Calu3 (cell line): ENCODE measurements at places on chromosomes 2 and 18.

- DNase-seq: no peak
These were observed 604 bp upstream of the SIX3 start for GRCh38 chr2:44940732-44941464.

- DNase-seq: no peak
These were observed 345.5 kb upstream of the DSEL start for GRCh38 chr18:67862069-67862468.

GRCh38 chr2:172772633-172773032, 37.0 kb downstream of the RAPGEF4 start:
- DNase-seq: peak; percentile 4

DNA sequence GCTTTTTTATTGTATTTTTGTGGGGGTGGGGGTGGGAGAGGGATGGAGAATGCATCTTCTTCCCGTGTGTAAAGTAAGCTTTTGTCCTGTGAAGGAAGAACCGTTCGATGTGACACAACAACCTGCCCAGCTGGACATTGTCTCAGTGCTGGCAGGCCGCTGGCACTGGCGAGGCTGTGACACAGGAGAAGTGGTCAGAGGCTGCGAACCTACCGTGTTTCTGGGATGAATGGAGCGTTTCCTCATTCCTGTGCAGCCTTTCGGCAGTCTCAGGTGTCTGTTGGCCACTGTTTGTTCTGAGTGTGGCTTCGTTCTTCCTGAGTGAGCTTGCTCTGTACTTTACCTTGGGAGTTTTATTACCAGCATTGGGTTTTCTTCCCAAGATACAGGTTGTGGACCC, 8.0 kb downstream of the RAMP1 start:
- peak; percentile 75 for DNase-seq

DNA sequence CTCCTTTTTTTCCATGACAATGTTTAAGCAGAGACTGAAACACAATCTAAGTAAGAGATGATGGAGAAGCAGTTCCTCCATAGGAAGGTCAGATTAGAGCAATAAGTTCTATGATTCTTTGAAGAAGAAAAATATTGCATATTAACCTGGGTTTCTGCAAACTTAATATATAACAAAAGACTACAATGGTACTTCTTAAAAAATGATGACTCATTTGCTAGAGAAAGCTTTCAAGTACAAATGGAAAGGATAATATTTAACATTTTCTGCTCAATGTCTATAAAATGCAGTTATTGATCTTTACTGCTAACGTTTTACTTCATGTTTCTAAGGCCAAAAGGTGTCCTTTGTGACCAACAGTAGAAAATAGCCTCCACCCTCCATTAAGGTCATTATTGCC, 158.6 kb downstream of the DOCK10 start:
- DNase-seq: no peak

GRCh38 chr18:70308555-70309294, 19.9 kb downstream of the SOCS6 start:
- DNase-seq: no peak

GRCh38 chr2:150127346-150127990, 360.0 kb downstream of the RND3 start:
- no peak for DNase-seq

DNA sequence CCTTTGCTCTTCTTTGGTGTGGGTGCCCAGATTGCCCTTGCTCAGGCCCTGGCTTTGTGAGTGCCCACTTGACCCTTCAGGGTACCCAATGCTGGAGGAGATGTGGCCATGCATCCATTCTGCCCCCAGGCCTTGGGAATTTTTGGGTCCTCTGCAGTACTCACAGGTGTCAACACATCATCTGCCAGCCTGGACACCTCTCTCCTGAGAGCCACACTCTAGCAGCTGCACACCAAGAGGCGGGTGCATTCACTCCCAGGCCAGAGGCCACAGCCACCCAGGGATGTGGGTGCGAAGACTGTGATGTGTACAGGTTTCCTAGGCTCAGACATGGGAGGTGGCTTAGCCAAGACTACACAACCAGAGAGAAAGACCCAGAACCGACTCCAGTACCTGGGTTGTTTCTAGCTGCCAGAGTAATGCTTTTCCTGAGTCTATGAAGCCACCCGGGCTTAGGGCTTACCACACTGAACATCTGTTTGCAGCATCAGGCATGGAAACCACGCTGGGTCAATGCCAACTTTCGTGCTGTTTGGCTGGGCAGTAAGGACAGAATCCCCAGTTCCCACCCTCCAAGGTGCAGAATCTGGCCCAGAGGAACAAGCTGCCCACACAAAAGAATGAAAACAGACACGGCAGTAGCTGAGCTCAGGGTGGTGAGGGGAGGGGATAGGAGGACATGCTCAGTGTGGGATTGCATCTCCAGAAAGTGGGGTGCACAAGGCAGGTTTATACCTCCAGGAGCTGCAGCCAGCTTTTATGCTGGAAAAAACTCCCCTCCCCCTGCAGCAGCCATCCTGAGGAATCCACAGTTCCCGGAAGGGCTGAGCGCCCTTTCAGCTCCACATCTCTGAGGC, 40.1 kb downstream of the KCNF1 start:
- DNase-seq: no peak

GRCh38 chr18:44733754-44734465, 53.2 kb downstream of the SETBP1 start:
- no peak for DNase-seq

DNA sequence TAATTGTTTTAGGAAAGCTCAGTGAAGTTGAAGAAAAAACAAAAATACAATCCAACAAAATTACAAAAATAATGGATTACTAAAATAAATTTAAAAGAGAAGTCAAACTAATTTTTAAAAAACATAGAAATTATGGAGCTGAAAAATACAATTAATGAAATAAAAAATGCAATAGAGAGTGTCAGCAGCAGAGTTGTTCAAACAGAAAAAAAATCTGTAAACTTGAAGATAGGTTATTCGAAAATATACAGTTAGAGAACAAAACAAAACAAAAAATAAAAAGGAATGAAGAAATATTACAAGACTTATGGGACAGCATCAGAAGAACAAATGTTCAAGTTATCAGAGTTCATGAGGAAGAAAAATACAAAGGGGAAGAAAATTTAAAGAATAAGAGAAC, 114.7 kb downstream of the GULP1 start:
- DNase-seq: no peak

- no peak for DNase-seq
These were observed 164.1 kb downstream of the KIAA1328 start for GRCh38 chr18:36993068-36993467.

- DNase-seq: no peak
These were observed 62.4 kb upstream of the MMADHC start for GRCh38 chr2:149650006-149650405.

GRCh38 chr2:235485362-235485761, 8.5 kb upstream of the AGAP1 start:
- DNase-seq: no peak

DNA sequence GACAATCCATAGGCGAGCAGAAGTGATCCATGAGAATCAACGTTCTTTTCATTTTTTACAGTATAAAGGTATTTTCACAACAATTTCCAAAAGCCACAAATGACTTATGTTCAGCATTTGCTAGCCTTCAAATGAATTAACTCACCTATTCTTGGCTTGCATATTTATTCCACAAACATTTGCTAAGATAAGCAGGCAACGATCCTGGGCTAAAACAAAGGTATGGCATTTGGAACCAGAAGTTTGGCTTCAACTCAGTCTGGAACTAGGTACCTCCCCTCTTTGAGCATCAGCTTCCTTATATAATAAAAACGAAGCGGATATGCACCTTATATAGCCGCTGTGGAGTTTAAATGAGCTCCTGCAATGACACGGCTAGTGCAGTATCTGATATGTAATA, 20.5 kb downstream of the CYRIA start:
- DNase-seq: no peak

DNA sequence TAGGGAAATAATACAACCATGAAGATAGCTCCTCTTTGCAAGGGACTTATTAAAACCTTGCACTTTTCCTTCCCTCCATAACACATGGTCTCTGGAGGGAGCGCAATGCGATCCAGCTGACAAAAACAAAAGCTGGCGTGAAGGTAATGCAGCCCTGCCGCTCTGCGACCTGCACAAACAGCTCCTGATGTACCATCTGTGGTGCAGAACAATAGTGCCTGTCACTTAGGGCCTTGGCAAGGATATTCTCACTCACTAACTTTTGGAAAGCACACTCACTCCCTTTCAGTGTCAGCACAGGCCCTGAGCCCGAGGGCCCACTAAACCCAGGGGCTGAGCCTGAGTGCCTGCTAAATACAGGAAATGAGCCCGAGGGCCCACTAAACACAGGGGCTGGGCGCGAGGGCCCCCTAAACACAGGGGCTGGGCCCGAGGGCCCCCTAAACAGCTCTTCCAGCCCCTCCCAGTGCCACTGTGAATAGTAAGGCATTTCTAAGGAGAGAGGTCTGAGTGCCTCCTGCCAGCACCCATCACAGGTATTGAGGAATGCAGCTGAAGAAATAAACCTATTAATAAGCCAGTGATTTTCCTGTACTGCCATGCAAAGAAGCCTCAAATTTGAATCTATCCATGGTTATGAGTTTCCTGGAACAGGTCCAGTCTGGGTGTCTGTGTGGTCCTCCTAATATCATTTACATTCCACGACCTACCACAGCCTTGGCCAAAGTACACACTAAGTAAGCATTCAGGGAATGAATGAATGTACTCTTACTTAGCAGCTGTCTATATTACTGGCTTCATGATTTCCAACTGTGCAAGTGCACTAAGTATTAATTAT, 9.3 kb downstream of the L3MBTL4 start:
- DNase-seq: no peak

- no peak for DNase-seq
These were observed 49.0 kb downstream of the MAP2 start for GRCh38 chr2:209472871-209473270.

GRCh38 chr2:226953826-226954225, 118.0 kb downstream of the RHBDD1 start:
- no peak for DNase-seq

GRCh38 chr18:12391487-12392165, 14.6 kb upstream of the AFG3L2 start:
- peak; percentile 71 for DNase-seq

DNA sequence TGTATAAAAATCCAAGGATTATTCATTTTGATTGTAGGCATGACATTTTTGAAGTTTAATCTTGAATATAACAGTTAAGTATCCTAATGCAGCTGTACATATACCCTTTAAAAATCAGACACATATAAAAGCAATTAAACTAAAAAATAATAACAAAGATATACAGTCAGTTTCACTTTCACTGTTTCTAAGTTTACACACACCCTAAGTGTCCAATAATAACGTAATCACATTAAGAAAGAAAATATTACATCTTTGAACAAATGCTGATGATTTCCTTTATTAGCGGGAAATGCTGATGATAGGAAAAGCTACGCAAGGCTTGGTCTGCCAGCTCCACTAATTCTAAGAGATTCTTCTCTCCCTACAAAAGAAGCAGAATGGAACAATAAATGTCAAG, 38.8 kb downstream of the RTTN start:
- DNase-seq: no peak

GRCh38 chr2:207216457-207216856, 50.7 kb upstream of the KLF7 start:
- DNase-seq: no peak

- peak; percentile 27 for DNase-seq
These were observed 14.8 kb downstream of the STRN start for GRCh38 chr2:36951574-36951973.

GRCh38 chr18:32734442-32734841, 38.4 kb downstream of the KLHL14 start:
- DNase-seq: no peak

- no peak for DNase-seq
These were observed 214.8 kb downstream of the TXNL1 start for GRCh38 chr18:56423626-56424025.

DNA sequence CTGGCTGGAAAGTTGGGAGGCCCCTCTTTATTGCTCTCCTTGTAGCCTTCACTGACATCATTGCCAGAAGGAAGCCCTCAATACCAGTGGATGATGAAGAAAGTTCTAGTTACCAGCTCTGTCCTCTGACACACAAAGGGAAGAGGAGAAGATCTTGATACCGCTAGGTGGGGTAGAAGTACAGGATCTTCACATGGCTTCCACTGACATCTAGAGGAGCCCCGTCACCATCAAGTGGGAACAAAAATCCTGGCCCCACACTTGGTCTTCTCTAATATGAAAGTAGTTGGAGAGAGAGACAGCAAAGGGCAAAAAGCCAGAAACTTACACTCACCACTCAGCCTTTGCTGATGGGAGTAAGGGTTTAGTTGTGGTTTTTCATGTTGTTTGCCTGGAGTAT, 12.4 kb downstream of the XIRP2 start:
- DNase-seq: peak; percentile 14

- DNase-seq: no peak
These were observed 50.6 kb upstream of the ZEB2 start for GRCh38 chr2:144570566-144570965.

DNA sequence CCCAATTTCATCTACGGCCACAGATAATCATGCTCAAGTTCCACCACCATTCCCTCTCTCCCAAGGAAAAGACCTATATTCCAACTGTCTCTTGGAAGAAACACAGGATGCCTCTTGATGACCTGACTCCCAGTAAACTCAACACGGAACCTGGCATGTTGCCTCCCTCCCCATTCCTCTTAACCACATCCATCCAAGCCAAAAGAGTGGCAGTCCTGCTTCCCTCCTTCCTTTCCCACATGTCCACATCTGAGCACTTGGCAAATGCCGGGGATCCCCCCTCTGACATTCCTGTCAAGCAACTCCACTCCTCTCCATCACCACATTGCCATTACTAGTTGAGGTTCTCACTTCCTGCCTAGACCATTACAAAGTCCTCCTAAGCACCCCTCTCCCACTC, 49.4 kb downstream of the PID1 start:
- no peak for DNase-seq

GRCh38 chr18:41461114-41461513, 493.9 kb upstream of the PIK3C3 start:
- DNase-seq: no peak

GRCh38 chr18:60831971-60832370, 459.4 kb upstream of the MC4R start:
- DNase-seq: no peak

DNA sequence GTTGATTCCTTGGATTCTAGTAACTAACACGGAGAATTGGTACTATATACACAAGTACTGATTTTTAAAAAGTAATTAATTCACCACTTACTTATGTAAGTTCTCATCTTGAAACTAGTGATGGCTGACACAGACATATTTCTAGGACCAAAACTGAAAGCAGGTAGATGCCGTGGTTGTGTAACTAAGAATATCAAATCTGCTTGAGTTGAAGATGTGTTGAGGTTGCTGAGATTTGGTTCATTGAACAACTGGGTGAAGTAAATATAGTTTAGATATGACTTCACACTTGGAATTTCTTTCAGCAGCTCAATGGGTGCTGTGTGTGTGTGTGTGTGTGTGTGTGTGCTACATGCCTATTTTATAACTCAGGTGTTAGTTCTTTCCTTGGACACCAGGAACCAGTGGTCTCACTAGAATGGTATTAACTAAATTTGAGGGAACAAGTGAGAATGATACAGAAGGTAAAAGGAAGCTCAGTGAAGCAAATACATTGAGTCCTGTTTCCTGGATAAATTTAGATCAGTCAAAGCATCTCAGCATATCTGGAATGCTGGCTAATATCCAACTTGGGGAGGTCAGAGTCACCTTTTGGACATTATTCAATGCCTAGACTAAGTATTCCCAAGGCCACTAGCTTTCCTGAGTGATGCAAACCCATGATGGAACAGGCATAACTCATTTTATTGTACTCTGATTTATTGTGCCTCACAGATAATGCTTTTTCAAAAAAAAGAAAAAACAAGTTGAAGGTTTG, 110.7 kb upstream of the ZEB2 start:
- DNase-seq: no peak
